ENCODE measurements at places on chromosomes 5 and 9. TPM values are rescaled to one million over a fixed set of nuclear protein-coding genes. Genes with fewer than 3 reads are reported as not detected.

The IFNA13 gene
- not detected for total RNA-seq

- no peaks in the 10 kb centered on the region for H3K4me1 ChIP-seq
- H3K36me3 ChIP-seq: no peaks in the 10 kb centered on the region
- H3K4me3 ChIP-seq: no peak overlapping the region
- no peak overlapping the region for H3K27ac ChIP-seq
- no peaks in the 10 kb centered on the region for H3K27me3 ChIP-seq
- no peak for DNase-seq
Measured at GRCh38 chr5:6784481-6784880, 71.2 kb downstream of the TENT4A start.

The PCDHA8 gene
- total RNA-seq: 0.88 TPM

The GARIN3 gene
- not detected for total RNA-seq

DNA sequence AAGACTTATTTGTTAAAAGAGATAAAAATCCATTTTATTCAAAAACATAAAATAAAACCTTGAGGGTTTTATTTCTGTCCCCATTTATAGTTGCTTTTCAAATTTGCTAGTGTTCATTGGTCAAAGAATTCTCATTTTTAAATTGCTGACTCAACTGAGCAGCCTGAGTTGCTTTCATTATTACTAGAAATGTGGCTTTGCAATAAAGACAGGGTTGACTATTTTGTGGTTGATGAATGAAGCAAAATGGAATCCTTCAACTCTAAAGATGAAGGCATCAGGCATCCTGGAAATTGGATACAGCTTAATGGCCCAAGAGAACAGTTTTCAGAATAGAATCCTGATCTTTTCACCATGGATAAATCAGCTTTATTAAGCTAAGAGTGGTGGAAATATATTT, 23.9 kb upstream of the PPP3R2 start:
- no peak overlapping the region for H3K27ac ChIP-seq
- H3K4me3 ChIP-seq: no peak overlapping the region
- no peak for DNase-seq

DNA sequence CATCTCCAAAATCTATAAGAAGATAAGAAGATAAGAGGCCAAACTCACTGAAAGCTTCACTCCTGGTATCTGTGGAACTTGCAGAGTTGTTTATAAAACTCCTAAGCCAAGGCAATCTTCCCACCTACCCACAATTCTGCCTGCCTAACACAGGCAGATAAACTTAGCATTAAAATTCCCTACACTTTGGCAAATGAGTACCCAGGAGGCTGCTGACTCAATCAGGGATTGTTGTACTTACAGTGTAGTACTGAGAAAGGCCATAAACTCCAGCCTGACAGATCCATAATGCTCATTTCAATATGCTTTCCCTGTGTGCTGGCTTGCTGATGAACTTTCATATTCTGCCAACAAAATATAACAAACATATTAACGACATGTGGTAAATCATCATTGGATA, 725.2 kb downstream of the BRINP1 start:
- H3K4me1 ChIP-seq: no peaks in the 10 kb centered on the region
- H3K27me3 ChIP-seq: no peaks in the 10 kb centered on the region
- no peaks in the 10 kb centered on the region for H3K36me3 ChIP-seq
- H3K27ac ChIP-seq: no peak overlapping the region
- H3K4me3 ChIP-seq: no peak overlapping the region

DNA sequence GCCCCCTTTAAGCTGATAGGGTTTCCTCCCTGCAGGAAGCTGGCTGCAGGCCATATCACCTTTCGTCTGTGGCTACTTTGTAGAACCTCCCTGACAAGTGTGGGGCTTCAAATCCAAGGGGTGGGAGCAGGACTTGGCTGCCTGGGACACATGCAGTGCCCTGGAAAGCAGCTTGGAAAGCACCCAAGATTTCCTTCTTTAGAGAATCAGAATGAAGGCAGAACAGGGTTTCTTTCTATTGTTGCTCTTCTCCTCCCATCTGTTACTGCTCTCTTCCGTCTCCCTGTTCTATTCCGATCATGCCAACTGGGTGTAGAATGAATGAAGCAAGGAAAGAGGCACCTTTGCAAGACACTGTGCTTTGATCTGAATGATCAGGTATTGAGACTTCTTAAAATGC, 282.2 kb downstream of the MED10 start:
- H3K36me3 ChIP-seq: no peaks in the 10 kb centered on the region
- H3K27ac ChIP-seq: no peak overlapping the region
- no peak for DNase-seq
- no peaks in the 10 kb centered on the region for H3K27me3 ChIP-seq
- H3K4me3 ChIP-seq: no peak overlapping the region

GRCh38 chr9:124914753-124915405, 26.0 kb downstream of the GOLGA1 start:
- H3K27ac ChIP-seq: no peak overlapping the region
- no peaks in the 10 kb centered on the region for H3K27me3 ChIP-seq
- DNase-seq: no peak
- peaks cover 9% of the 10 kb centered on the region for H3K36me3 ChIP-seq
- H3K4me3 ChIP-seq: no peak overlapping the region

The FAM200C gene
- total RNA-seq: 5.6 TPM

DNA sequence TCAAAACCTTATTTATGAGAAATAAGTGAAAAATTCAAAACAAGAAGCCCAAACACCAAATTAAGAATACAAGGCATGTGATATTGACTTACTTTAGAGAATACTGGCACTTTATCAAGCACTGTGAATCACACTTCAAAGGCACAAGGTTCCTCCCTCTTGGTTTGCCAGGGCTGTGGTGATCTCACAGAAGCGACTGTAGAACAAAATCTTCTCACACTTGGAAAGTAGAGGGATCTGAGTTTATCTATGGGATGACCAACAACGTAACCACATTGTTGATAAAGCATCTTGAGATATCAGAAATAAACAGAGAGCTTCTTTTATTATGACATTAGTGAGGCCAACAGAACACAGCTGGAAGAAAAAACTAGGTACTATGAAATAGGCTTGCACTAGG, 295.9 kb downstream of the NFIB start:
- no peak overlapping the region for H3K27ac ChIP-seq
- H3K27me3 ChIP-seq: no peaks in the 10 kb centered on the region
- no peak overlapping the region for H3K4me3 ChIP-seq
- H3K4me1 ChIP-seq: no peaks in the 10 kb centered on the region

DNA sequence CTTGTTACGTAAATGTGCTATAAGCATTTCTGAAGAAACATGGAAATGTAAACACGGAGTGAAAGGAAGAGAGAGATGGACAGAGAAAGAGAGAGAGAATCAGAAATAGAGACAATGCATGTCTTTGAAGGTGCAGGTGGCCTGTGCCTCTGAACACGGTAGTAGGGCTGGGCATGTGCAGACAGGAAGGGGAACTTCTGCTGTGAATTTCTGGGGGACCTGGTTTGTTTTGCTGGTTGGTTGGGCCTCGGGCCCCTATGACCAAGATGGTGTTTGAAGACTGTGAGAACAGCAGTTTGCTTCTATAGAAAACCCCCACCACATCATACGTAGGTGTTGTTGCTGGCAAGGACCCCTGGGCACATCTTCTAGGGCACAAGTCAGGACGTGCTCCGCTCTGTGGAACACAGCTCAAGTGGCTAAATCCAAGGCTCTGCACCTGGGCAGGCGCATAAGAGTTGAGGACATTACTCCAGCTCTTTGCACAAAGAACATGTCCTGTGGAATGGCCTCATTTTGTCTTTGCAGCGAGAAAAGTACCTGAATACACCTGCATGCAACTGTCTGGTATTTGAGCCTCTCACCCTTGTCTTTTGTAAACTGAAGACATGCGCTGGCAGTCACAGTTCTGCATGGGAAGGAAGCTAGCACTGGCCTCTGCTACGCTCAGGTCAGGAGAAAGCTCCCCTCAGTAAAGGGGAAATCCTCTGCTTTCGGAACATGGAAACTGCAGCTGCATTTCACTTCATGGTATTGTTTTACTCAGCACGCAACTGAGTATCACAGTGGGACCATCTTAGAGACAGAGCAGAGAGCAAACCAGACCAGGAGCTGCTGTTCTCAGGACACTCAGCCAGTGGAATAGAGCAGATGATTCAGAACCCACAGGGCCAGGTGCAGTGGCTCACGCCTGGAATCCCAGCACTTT, 2.7 kb downstream of the OR2V2 start:
- H3K27me3 ChIP-seq: no peaks in the 10 kb centered on the region
- no peak for DNase-seq
- no peaks in the 10 kb centered on the region for H3K4me1 ChIP-seq
- H3K4me3 ChIP-seq: no peak overlapping the region

DNA sequence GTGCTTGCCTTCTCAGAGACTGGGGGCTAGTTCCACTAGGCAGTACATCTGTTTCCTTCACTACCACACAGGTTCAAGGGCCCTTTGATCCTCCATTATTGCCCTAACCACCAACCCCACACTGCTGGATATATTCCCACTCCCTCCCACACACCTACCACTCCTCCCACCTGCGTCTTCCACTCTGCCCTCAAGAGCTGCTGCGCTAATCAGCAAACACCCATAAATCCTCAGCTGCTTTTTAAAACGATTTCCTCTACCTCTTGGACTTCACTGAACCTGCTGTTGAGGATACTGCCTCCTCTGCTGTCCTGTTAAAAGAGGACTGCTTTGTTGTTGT, 120.9 kb downstream of the MAPKAP1 start:
- no peaks in the 10 kb centered on the region for H3K27me3 ChIP-seq
- no peak overlapping the region for H3K27ac ChIP-seq
- no peaks in the 10 kb centered on the region for H3K36me3 ChIP-seq
- H3K4me3 ChIP-seq: no peak overlapping the region

GRCh38 chr9:126325821-126326220, 808 bp upstream of the MVB12B start:
- peak overlapping the region; percentile 62 for H3K4me3 ChIP-seq
- peak overlapping the region; percentile 88 for H3K27ac ChIP-seq
- H3K27me3 ChIP-seq: no peaks in the 10 kb centered on the region
- no peak for DNase-seq
- no peaks in the 10 kb centered on the region for H3K4me1 ChIP-seq
- H3K36me3 ChIP-seq: no peaks in the 10 kb centered on the region

The SLC31A1 gene
- 18.7 TPM for total RNA-seq

The C5orf52 gene
- not detected for total RNA-seq

The ZDHHC11 gene
- total RNA-seq: 3.0 TPM

- H3K27ac ChIP-seq: no peak overlapping the region
- no peak for DNase-seq
- no peak overlapping the region for H3K4me3 ChIP-seq
- no peaks in the 10 kb centered on the region for H3K36me3 ChIP-seq
- H3K4me1 ChIP-seq: no peaks in the 10 kb centered on the region
Measured at GRCh38 chr5:32083981-32084430, 90.1 kb downstream of the GOLPH3 start.

DNA sequence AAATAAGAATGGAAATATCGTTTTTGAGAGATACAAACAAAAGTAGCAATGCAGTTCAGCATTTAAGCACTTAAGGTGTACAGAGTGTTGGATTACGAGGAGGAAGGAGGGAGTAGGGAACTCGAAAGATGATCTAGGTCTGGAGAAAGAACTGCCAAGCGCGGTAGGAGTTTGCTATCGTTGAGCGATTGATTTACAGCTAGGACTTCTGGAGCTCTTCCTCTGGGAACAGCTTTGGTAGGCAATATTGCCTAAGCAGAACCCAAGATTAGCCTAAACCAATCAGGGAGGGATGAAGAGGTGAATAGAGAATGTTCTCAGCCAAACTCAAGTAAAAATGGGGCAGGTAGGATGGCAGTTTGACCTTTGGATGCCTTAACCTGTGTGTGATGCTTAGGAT, 965 bp downstream of the CLTA start:
- no peaks in the 10 kb centered on the region for H3K36me3 ChIP-seq
- no peaks in the 10 kb centered on the region for H3K27me3 ChIP-seq
- DNase-seq: no peak

DNA sequence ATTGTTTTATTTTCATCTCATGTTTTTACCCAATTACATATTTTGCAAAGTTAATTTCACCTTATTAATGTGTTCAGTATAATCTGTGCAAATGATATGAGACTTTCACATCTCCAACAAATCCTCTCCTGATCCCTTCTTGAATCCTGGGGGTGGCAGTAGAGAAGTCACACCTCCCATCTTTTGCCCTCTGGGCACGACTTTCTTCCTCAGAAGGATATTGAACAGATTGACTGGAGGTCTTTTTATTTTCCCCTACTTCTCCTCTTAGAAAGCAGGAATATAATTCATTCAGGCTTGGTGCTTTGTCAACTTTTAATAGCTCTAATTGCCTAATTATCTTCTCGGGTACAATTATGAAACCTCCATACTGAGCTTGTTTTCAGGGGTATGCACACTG, 1037.1 kb upstream of the NUDT12 start:
- H3K4me3 ChIP-seq: no peak overlapping the region
- DNase-seq: no peak
- H3K27me3 ChIP-seq: no peaks in the 10 kb centered on the region
- H3K27ac ChIP-seq: no peak overlapping the region

- peak overlapping the region; percentile 50 for H3K27ac ChIP-seq
- no peak for DNase-seq
- no peaks in the 10 kb centered on the region for H3K27me3 ChIP-seq
Measured at GRCh38 chr9:107251756-107252322, 31.2 kb upstream of the RAD23B start.

DNA sequence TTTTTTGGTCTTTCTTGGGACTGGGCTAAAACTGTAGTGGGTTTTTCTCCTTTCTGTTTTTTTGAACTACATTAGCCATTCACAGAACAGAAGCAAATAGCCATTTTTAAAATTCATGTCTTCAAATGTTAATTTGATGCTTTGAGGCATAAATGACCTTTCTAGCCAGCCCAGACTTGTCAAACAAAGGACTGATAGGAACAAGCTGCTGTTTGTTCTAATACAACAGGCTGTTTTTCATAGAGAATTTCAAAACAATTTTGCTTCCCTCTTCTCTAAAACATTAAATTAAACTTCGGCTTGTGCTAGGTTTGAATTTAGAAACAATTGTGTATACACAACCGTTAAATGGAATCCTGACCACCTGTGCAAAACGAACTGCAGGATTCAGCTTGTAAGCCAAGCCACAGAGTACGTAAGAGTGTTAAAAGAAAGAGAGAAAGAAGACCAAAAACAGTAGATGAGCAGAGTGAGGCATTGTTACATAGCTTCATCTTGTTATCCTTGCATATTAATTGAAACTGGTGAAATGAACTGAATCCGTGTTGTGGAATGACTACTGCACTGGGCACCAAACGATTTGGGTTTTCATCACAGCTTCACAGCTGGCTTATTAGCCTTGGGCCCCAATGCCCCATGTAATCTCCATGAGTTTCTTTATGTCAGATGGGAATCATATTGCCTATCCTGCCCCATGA, 100.0 kb downstream of the ZSWIM6 start:
- H3K4me3 ChIP-seq: no peak overlapping the region
- no peak for DNase-seq
- H3K27me3 ChIP-seq: no peaks in the 10 kb centered on the region
- no peaks in the 10 kb centered on the region for H3K4me1 ChIP-seq
- H3K36me3 ChIP-seq: no peaks in the 10 kb centered on the region

- H3K27ac ChIP-seq: peak overlapping the region; percentile 97
- H3K4me3 ChIP-seq: peak overlapping the region; percentile 61
- no peak for DNase-seq
- no peaks in the 10 kb centered on the region for H3K27me3 ChIP-seq
- no peaks in the 10 kb centered on the region for H3K36me3 ChIP-seq
Measured at GRCh38 chr5:142356349-142356715, 31.5 kb upstream of the SPRY4 start.

The WDR31 gene
- total RNA-seq: 4.0 TPM

The G3BP1 gene
- total RNA-seq: 107 TPM
